ENCODE measurements at places on chromosomes 6 and 20. TPM values are rescaled to one million over a fixed set of nuclear protein-coding genes. Genes with fewer than 3 reads are reported as not detected.
A peak's percentile ranks its signal among the peaks of the same experiment; 100 is the strongest.

- no peak for DNase-seq
These were observed 30.1 kb downstream of the PIM1 start for GRCh38 chr6:37200085-37200484.

DNA sequence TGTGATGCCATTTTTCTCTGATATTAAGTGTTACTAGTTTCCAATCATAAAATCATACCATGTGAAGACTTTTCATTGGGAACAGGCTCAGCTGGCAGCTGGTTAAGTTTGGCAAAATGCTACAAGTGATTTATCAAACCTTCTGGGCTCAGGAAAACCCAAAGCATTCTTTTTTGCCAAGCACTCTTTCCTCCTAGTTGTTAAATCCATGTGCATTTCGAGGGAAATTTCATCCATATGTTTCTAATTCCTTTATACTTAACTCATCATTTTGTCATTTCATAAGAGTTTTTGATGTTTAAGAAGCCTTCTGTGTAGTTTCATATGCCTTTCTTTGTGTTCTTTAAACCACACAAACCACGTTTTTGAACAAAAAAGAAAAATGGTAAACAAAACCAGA is 217.6 kb upstream of the PDE10A start:
- peak; percentile 45 for DNase-seq

TTLL9 gene
- not detected for total RNA-seq

GRCh38 chr6:132730560-132730959 is 16.7 kb upstream of the VNN1 start:
- no peak for DNase-seq

- peak; percentile 80 for DNase-seq
These were observed 135.5 kb downstream of the LY86 start for GRCh38 chr6:6723921-6724538.

- DNase-seq: no peak
These were observed 11.8 kb downstream of the SMOC2 start for GRCh38 chr6:168452685-168453377.

DNA sequence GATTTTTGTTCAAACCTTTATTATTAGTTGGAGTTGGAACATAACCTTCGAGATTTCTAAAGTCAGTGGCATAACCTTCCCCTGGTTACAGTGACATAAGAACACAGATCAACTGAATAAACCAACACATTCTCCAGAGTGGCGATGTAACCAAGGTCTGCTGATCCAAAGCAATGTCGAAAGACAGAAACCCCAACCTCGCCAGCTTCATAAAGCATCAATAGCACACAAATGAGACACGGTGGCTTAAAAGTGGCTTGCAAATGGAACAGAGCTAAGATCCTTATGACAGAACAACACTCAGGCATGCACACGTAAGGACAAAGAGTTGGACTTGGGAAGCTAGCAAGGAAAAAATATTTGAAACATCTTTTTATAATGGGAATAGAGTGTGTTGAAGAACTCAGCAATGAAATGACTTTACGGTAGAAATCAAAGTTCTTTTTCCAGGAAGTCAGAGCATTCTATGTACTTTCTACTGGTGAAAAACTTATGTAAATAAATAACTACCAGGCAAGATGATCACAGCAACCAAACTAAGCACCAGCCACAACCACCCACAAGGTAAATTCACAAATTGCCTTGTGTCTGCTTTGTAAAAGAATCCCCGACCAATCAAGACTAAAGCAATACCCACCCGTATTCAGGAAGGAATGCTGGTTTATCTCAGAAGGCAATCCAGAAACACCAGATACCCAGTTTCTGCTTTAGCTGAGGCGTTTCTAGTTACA is 61.0 kb upstream of the NHSL1 start:
- no peak for DNase-seq

GRCh38 chr6:114083251-114083650 is 112.3 kb upstream of the HDAC2 start:
- no peak for DNase-seq

STMND1 gene
- total RNA-seq: not detected

MUC22 gene
- total RNA-seq: not detected

GRCh38 chr6:74971633-74972032 is 234.2 kb downstream of the COL12A1 start:
- DNase-seq: no peak

All from MG63 (cell line).